ENCODE measurements at places on chromosomes 11 and 22.

GRCh38 chr11:120365512-120365911 is 29.3 kb downstream of the ARHGEF12 start:
- no peak for DNase-seq

GRCh38 chr11:110046775-110047380 is 46.3 kb upstream of the ZC3H12C start:
- no peak for DNase-seq

GRCh38 chr11:16841984-16842383 is 103.5 kb downstream of the C11orf58 start:
- no peak for DNase-seq

- DNase-seq: no peak
Observed at GRCh38 chr22:39852799-39853198, 40.8 kb downstream of the ENTHD1 start.

DNA sequence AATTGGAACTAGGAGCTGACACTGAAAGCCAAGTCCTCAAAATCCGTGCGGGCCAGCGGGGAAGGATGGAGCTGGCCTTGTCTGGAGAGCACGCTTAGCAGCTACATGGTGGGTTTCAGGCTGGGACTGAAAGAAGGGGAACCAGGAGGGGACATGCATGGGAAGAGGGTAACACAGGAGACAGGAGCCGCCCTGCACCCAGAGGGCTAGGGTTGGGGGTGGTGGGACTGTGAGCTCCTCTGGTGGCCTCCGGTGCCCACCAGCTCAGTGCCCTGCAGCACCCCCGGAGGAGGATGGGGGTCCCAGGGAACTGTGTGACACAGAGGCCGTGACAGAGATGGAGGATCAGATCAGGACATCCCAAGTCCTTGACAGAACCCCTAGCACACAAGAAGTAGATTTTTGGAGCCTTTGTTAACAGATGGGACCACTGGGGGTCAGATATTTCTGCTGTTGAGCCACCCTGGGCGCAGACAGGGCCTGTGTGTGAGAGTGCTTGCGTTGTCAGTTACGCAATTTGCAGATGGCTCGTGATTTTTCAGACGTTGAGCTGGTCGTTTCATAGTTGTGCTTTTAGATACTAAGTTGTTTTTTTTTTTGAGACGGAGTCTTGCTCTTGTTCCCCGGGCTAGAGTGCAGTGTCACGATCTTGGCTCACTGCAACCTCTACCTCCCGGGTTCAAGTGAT is 21.3 kb upstream of the GRAMD4 start:
- DNase-seq: no peak

All from Panc1 (cell line).